NCI-H1436 treated with DMSO at 0.1 percent for 48 hours (cell line): ENCODE measurements at places on chromosomes 2 and 18.

DNA sequence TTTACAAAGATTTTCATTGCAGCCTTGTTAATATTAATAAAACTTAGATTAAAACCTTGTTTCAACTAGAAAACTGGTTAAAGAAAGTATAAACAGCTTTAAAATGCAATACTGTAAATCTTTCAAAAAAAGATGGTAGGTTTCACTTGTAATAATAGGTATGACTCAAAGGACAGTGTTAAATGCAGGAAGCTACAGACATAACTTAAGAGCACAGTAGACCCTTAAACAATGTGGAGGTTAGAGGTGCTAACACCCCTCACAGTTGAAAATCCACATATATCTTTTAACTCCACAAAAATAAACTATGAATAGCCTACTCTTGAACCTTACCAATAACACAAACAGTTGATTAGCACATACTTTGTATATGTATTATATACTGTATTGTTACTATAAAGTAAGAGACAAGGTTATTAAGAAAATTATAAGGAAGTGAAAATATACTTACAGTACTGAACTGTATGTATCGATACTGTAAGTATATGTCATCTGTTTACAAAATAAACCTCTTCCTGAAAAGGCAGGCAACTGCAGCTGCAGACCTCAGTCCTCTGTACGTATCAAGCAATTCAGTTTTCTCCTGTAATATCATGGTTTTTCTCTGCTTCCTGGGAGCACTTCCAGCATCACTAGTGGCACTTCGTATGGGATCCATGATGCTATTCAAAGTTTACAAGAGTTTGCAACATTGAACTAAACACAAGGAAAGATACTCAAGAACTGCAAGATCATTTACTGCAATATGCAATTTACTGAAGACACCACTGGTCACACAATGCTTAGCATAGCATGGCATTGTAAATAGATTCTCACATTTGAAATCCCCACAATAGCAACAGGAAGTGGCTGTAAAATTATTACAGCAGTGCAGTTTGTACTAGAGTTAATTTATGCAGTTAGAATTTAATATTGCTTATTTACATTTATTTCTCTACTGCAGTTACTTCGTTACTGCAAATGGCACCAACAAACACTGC, 610.5 kb upstream of the LRRTM4 start:
- DNase-seq, result no peak

DNA sequence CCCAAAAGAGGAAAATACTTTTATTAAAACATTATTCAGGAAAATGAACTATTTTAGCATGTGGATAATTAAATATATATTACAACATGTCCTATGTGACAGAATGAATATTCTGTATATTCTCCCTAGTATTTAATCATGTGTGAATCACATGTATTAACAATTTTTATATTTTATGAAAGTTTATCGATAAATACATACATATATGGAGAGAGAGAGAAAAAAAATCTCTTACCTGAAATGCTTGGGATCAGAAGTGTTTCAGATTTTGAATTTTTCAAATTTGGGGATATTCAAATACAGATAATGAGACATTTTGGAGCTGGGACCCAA, 228.6 kb upstream of the RBBP8 start:
- DNase-seq, result no peak

DNA sequence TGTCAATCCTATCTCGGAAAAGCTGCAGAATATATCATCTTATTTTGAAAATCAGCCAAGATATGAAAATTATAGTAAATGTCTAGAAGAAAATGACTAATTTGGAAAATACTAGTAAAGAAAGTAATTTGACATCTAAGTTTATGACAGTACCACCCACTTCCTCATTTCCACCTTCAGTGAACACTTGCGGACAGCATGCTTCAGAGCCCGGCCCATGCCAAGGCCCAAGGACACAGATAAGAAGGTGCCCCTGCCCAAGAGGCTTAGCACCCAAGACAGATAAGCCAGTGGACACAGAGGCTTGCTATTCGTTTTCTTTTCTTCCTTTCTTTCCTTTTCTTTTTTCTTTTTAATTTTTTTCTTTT, 4.8 kb upstream of the KCNG2 start:
- no peak for DNase-seq

DNA sequence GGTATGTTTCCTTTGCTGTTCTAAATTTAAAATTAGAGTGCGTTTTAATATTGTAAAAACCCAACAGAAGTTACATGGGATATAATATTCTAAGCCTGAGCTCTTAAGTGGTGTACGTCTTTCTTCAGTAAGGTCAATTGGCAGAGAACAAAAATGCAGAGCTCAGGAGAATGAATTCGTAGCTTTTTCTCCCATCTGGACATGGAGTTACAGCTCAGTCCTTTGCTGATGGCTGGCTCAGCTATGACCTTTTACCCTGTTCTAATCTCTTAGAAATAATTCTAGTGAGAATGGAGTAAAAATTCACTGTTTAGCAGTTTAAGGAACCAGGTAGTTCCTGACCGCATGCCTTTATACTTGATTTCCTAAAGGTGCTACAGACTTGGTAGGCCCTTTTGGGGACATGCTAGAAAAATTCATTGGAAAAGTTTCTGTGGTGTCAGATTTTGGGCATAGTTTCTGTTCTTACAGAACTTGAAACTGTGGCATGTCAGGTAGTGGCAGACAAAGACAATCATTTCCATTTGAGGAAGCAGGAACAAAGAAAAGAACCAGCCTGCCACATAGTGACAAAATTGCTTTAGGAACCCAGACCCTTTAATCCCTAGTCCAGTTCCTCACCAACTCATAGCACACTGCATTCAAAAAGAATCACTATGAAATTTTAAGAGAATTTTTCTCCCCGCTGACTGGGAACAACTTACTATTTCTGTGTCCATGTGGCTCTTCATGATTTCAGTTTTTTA, 566.8 kb upstream of the ZNF804A start:
- no peak for DNase-seq

GRCh38 chr2:188443207-188443606, 151.5 kb downstream of the GULP1 start:
- no peak for DNase-seq

DNA sequence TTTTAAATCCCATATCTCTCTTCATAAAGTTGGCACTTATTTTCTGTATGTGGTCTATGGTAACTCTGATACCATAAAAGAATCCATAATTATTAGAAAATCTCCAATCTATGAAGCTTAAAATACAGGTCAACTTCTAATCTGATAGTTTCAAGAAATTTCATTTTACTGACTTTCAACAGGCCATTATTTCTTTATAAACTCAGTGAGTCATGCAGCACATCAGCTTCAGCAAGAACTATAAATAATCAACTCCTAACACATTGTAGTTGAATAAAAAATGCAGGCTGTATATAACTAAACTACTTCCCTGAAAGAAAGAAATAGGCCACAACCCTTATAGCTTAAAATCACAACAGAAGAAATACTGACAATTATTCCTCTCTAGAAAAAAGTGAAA, 204.3 kb upstream of the CCDC150 start:
- no peak for DNase-seq

DNA sequence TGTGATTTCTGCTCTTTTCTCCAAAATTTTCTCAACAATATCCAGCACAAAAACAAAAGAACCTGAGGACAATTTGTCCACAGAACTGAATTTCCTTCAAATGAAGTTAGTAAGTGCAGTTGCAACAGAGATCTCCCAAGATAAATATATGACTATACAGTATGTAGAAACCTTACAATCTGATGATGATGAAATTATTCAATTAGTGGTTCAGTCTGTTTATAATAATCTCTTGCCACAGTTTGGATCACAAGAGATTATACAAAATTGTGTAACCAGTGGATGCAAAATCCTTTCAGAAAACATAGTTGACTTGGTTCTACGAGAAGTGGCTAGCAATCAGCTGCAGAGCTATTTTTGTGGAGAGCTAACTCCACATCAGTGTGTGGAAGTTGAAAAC, 68.7 kb downstream of the FSIP2 start:
- DNase-seq, result no peak

DNA sequence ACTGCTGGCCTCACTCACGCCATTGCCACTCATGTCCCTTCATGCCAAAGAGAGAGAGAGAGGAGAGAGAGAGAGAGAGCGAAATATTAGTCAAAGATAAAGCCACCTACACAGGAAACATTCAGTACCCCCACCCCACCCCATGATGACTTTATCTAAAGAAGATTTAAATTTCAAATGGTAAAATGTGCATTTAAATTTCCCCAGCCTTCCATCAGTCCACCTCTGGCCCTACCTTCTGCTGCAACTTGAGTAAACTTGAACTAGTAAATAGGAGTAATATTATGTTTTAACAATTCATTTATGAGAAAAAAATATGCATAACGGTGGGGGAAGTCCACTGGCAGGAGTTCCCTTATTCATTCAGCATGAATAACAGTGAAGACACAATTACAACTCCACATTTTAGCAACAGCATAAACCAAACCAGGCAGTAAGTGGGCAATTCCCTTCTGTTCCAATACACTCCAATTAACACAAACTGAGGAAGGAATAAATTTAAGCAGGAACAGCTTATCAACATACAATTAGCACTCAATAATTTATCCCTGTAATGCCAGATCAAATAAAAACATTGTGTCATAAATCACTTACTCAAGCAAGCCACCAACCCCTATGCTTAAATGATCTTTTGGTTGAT, 264.2 kb downstream of the LNPK start:
- DNase-seq, result no peak

DNA sequence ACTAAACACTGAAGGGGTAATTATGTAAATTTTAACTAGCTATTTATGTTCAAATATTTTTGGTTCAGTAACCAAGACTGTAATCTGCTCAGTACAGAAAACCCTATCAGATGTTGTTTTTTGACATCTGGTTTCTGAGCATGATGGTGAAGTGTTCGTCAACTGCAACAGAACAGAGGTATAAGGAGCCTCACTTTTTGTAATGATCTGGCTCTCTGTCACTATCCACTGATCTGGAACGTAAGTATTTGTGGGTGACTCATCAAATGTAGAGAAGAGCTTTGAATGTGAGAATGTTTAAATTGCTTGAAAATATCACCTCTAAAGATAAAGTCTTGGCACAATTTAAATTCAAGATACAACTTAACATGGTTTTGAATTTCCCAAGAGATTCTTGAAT, 213.6 kb upstream of the FAM98A start:
- DNase-seq, result no peak

GRCh38 chr2:174176898-174177297, 71.4 kb downstream of the OLA1 start:
- peak; percentile 40 for DNase-seq

DNA sequence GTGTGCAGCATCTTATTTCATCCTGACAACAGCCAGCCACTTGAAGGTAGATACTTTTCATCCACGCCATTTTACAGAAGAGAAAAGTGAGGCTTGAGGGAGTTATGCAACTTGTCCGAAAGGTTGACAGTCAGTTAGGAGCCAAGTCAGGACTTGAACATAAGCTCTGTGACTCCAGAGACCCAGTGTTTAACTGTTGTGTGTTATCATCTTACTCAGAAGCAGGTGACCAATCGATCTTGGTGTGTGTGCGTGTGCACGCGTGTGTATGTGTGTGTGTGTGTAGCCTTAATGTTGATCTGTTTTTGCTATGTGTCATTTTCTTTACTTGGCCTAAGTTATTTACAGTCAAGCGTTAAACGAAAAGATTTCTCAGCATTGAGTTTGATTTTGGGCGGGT, 22.0 kb downstream of the DRC1 start:
- no peak for DNase-seq

GRCh38 chr2:174621323-174621722, 23.7 kb upstream of the WIPF1 start:
- no peak for DNase-seq

DNA sequence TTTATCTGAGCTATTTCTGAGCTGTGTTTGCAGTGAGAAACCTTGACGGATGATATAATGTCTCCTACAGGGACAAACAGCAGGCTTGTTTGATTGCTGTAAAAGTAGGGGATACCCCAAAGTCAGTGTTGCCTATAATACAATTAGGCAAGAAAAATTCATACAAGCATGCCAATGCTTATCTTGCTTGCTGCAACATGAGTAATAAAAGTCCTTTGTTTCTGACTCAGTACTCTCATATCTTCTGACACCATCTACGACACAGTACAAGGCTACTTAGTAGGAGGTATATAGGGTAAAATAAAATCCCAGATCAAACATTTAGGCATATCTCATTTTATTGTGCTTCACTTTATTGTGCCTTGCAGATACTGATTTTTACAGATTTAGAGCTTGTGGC, 33.0 kb downstream of the ERBB4 start:
- DNase-seq, result no peak

- no peak for DNase-seq
These were observed 42.6 kb downstream of the NFATC1 start for GRCh38 chr18:79438089-79438897.

GRCh38 chr2:162661618-162662017, 176.9 kb downstream of the KCNH7 start:
- DNase-seq, result no peak
